ENCODE measurements at places on chromosomes 1 and 21.

DNA sequence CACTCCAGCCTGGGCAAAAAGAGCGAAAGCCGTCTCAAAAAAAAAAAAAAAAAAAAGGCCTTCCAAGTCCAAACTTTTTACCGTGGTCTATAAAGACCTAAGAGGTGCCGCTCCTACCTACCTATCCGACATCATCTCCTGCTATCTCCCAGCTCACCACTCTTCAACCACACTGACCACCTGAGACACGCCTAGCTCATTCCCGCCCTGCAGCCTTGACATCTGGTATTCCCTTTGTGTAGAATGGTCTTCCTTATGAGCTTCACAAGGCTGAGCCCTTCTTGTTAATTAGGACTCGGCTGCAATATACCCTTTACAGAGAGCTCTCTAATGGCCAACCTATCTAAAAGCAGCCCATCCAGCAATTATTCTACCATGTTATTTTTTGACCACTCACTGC, 680 bp downstream of the MAGOH start:
- DNase-seq, result no peak

DNA sequence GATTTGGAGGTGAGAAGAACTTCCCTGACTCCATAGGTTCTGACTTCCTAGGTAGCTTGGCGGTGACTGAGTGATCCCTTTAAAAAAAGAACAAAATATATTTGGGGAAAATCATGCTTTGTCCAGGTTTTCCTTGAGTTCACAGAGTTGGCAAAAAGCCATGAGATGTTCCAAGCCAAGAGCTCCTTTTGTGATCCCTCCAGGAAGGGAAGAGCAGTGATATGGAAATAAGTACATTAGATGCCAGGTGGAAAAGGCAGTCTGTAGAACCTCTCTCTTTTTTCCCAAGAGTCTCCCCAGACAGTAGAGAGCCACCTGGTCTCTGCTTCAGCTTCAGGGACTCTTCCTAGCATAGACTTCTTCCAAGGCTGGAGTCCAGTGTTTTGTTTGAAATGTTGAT, 10.2 kb downstream of the TLCD4 start:
- no peak for DNase-seq

DNA sequence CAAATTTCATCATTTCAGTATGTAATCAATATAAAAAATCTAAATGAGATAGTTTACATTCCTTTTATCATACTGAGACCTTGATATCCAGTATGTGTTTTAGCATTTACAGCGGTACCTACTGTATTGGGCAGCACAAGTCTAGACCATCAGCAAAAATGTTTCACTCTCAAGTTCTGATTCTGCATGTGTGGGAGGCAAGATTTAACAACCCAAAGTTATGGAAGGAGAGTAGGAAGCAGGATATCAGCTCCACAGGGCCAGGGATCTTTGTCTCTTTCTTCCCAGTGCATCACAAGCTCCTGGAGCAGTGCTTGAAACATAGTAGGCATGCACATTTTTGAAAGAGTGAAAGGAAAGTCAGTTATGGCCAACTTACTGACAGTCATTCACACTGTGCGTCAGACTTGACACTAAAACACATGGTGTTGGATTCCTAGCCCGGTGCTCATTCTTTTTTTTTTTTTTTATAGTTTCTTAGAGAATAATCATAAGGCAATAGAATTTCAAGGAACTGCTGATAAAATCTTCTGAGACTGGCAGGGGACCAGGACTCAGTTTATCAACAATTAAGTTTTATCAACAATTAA, 6.1 kb downstream of the TENT5C start:
- no peak for DNase-seq

- no peak for DNase-seq
Observed at GRCh38 chr21:45992301-45993209, 11.0 kb downstream of the COL6A1 start.

DNA sequence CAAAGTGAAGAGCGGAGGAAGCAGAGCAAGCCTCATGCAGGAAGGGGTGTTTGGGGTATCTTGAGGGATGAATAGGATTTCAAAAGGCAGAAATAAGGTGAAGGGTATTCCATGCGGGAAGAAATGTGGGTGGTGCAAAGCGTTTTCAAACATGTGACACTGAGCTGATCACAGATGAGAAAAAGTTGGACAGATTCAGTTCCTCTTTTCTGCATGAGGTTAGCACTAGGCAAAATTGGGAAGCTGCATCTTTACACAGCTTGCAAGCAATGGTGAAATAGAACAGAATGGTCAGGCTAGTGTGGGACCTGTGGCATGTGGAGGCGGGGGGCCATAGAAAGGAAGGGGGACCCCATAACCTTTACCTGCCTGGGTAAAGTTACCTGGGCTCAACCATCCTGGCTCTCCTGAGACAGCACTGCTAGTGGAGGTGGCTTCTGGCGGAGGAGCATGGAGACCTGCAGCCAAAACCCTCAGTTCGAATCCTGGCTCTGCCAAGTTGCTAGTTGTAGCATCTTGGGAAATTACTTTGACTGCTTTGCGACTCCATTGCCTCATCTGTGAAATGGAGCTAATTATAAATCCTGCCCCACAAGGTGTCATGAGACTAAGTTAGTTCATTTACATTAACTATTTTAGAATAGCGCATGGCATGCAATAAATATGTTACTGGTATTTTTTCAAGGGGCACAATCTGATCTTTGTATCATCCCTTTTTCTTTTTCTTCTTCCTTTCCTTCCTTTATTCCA, 16.4 kb downstream of the KCNA10 start:
- no peak for DNase-seq
